ELR (cell line): ENCODE measurements at places on chromosomes 7 and 10.

DNA sequence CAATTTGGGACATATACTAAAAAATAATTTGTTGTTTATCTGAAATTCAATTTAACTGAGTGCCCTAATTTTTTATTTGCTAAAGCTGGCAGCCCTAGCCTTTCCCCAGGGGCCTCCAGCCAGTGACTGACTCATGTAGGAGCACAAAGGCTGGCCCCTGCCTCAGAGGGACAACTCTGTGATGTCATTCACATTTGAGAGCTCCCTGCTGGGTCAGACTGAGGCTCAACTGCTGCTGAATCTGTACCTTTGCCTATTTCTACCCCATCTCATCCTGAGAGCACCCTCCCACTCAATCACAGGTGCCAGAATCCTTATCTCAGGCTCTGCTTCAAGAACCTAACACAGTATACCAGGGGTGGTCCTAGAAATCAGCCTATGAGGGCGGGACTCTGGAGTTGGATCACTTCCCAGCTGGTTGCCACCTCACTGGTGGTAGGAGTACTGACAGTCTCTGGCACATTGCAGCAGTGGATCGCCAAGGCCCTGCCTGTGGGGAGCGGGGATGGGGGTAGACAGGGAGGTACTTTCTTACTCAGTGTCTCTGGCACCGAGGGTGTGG is 11.6 kb downstream of the GCK start:
- DNase-seq: peak; percentile 52

DNA sequence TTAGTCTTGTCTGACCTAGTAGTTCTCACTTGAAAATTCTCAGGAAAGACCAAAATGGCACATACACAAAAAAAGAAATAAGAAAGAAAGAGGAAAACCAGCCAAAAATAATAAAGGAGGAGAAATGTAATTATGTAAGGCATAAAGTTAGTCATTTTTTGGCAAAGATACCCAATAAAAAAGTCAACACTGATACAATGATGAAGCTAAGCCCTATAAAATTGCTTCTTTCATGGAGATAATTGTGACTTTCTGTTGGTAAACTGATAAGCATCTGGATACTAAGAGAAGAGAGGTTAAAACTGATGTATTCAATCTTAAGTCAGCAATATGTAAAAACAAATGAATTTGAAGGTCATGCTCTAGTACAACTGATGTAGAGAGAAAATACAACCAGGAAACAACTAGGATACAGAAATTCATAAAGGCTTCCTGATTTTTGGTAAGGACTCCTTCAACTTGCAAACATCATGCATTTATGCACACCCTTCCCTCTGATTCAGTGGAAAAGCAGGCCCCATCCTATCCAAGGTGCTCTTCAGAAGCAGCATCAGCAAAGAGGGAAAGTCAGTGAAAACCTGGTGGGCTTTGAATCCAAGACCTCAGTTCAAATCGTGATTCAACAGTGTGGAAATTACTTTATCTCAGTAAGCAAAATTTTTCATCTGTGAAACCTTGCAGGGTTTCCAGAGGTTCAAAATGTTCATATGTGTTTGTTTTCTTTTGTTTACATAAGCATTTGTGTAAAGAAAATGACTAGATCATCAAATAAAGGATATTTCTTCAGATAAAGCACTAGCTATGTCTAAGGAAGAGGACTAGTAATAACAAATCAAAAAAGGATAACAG is 32.6 kb downstream of the IMMP2L start:
- DNase-seq: no peak

GRCh38 chr7:44284216-44284615 is 41.2 kb downstream of the CAMK2B start:
- peak; percentile 56 for DNase-seq

GRCh38 chr7:22962775-22963350 is 51.1 kb downstream of the HYCC1 start:
- DNase-seq: no peak

GRCh38 chr10:97393034-97393573 is 8.0 kb downstream of the RRP12 start:
- no peak for DNase-seq

GRCh38 chr10:76892766-76893479 is 744.7 kb downstream of the KCNMA1 start:
- DNase-seq: no peak
